ENCODE measurements at places on chromosomes 2 and 18. TPM values are rescaled to one million over a fixed set of nuclear protein-coding genes. Genes with fewer than 3 reads are reported as not detected.

- no peak for DNase-seq
These were observed 18.7 kb upstream of the LMAN1 start for GRCh38 chr18:59377613-59378337.

- no peak for DNase-seq
These were observed 359.6 kb downstream of the MEIS1 start for GRCh38 chr2:66794551-66794950.

RTP5 gene
- total RNA-seq: not detected

DNA sequence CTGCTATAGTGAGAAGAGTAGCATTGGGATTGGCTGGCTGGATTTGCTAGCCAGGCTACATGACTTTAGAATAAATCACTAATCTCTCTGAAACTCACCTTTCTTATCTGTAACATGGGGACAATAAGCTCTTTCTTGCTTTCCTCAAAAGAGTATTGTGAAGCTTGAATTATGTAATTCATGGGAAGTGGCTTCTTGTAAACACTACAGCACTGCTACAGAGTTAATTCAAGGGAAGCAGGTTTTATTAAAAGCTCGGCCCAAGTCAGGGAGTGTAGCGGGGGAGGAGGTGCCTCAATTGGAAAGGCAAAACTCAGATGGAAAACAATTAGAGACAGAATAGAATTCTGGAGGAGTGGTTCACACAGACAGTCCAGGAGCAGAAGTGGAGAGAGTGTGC is 100.9 kb upstream of the CELF4 start:
- no peak for DNase-seq

DNA sequence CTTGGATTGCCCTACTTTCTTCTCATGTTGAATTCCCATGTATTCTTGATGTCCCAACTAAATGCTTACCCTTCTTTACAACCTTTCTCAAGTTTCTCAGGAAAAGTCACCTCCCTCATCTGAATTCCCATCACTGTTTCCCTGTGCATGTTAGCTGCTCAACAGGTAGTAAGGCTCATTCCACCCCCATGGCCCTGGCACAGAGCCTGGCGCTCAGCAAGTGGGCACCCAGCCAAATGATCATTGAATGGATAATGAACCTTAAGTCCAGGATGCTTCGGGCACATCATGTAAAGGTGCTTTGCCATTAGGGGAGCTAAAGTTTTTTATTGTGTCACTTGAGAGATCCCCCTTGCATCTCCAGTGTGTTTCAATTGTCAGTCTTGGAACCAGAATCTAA is 124.0 kb downstream of the PKP4 start:
- no peak for DNase-seq

- DNase-seq: peak; percentile 37
These were observed 917.6 kb upstream of the ACVR2A start for GRCh38 chr2:146927080-146927711.

XIRP2 gene
- 0.10 TPM for total RNA-seq

- no peak for DNase-seq
These were observed 216.7 kb upstream of the STON1 start for GRCh38 chr2:48313036-48313877.

B3GNT7 gene
- 0.23 TPM for total RNA-seq

CYP1B1 gene
- 21.1 TPM for total RNA-seq

GRCh38 chr2:216549926-216550690 is 51.5 kb downstream of the RPL37A start:
- DNase-seq: no peak

- no peak for DNase-seq
These were observed 91.4 kb upstream of the AQP4 start for GRCh38 chr18:26956863-26957262.

GRCh38 chr18:31538837-31539236 is 40.9 kb downstream of the DSG2 start:
- DNase-seq: no peak

All from MG63 (cell line).